ENCODE measurements at places on chromosomes 6 and 20.
A peak's percentile ranks its signal among the peaks of the same experiment; 100 is the strongest.

GRCh38 chr20:3485913-3486312, 15.1 kb downstream of the ATRN start:
- no peak for DNase-seq

GRCh38 chr20:47854687-47855212, 69.5 kb upstream of the SULF2 start:
- peak; percentile 53 for DNase-seq

- no peak for DNase-seq
Measured at GRCh38 chr6:41471064-41471895, 74.9 kb upstream of the FOXP4 start.

GRCh38 chr6:3919130-3919628, 70.0 kb downstream of the FAM50B start:
- DNase-seq = peak; percentile 97

DNA sequence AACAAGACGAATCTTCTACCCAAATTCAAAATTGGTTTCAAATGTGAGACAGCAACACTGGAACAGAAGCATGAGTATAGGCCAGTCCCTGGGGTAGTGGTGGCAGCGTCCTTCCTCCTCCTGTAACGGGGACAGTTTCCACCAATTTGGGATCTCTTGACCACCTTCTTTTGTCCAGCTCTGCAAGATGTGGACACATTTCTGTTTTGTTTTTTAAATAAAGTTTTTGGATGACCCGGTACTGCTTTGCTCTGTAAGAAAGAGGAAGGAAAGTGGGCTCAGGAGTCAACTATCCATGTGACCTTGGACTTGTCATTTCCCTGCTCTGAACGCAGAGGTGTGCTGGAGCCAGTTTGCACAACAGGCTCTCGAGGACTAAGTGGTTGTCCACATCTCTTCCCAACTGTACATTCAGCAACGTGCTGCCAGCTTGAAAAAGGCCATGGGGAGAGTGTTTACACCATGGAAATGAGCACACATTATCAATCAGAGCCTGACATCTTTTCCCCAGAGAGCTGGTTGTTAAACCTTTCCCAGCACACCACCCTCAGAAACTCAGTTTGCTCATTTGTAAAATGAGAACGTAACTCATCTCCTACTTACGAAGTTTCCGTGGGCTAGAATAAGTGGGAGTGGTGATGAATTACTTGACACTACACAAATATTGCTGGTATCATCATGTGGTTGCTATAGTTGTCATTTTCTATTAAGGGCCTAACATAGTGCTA, 66.5 kb downstream of the ADTRP start:
- no peak for DNase-seq

Data from Caki2 (cell line).